ENCODE measurements at places on chromosomes 6 and 20.

GRCh38 chr6:113671421-113671820 lies 185.7 kb upstream of the MARCKS start:
- DNase-seq: no peak

DNA sequence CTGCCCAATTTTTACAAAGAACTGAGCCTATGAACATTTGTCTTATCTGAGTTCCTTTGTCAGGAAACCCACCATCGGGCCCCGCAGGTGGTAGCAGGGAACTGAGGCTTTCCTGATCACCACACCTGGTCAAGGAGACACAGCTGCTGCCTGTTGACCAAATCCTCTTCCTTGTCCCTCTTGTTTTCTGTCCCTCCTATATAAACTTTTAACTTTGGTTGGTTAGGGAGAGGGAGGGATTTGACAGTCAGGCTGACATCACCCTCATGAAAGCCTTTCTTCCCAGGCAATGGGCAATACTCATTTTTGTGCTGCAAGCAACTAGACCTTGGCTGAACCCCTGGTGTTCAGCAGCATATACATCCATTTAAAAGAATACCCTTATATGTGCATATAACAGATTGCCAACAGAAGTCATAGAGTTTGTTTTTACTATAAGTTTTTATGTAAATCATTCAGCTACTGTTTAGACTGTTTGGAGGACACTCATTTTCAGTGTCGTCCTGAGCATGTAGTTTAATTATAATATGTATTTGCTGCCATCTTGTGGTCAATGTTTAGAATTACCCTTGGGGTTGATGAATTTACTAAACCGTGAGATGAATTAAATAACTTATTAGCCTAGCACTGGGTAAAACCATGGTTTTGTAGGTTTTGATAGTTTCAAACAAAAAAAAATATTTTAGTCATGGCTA lies 17.0 kb downstream of the CRISP1 start:
- DNase-seq: no peak

GRCh38 chr20:47642624-47643023 lies 140.9 kb downstream of the NCOA3 start:
- no peak for DNase-seq

DNA sequence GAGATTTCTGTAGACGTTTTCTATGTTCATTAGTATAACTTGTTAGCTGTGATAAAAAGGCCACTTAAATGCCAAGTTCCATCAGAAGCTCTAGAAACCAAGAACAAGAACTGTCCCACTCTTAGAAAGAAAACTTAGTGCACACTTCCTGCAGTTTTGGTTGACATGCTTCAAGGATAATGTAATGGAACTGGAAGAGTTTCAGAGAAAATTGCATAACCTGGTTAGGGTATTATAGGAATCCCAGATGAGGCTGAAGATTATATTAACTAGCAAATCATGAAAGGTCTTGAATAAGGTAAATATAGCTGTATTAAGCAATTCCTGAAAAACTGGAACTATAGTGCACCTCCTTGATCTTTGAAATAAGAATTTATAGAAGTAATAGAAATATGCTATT lies 1.8 kb upstream of the PHACTR2 start:
- DNase-seq: no peak

- no peak for DNase-seq
These were observed 142.6 kb downstream of the CDH26 start for GRCh38 chr20:60100780-60101179.
